ENCODE measurements at places on chromosomes 2 and 18.

DNA sequence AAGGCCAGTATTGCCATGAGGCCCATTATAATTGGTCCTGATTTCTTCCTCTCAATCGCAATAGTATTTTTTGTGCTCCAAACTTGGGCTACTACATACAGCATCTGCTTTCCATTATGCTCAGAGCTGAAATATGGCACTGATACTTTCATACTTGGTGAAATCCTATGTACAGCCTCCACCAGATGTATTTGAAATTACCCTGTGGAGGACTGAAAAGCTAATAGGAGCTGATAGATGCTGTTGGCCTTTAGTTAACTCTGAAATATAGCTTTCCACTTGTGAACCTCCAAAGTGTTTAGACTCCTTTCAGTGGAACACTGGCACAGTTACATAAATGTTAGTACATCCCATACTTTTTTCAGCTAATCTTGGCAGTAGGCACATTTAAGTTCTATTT is 205.7 kb downstream of the NEDD4L start:
- no peak for DNase-seq

- DNase-seq = no peak
Measured at GRCh38 chr18:31590570-31590969, 1.1 kb upstream of the TTR start.

GRCh38 chr2:132797556-132797955 is 127.6 kb upstream of the LYPD1 start:
- DNase-seq = no peak

DNA sequence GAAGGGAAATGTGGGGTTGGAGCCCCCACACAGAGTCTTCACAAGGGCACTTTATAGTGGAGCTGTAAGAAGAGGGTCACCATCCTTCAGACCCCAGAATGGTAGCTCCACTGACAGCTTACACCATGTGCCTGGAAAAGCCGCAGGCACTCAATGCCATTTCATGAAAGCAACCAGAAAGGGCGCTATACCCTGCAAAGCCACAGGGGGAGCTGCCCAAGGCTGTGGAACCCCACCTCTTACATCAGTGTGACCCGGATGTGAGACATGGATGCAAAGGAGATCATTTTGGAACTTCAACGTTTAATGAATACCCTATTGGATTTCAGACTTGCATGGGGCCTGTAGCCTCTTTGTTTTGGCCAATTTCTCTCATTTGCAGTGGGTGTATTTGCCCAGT is 694.7 kb downstream of the CBLN2 start:
- no peak for DNase-seq

GRCh38 chr2:102186791-102187495 is at the start of gene IL1RL2:
IL1RL2 (plus strand) TSS chr2:102187023; CDS start chr2:102187868, 845 bp downstream.
- no peak for DNase-seq

DNA sequence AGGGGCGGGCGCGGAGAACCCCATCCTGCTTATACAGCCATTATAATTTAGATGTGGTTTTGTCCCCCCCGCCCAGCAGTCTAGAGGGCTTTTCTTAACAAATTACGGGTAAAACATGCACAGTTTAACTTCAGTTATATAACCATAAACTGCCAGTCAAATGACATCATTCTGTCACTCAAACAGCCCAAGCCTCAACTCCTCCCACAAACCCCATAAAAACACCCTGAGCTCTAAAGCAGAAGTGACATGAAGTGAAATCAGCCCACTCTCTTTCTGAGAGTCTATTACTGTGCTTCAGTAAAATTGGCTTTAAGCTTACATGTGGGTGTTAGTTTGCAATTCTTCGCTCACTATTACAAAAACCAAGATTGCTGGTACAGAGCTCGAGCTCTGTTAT is 705.1 kb upstream of the GCFC2 start:
- DNase-seq = no peak

DNA sequence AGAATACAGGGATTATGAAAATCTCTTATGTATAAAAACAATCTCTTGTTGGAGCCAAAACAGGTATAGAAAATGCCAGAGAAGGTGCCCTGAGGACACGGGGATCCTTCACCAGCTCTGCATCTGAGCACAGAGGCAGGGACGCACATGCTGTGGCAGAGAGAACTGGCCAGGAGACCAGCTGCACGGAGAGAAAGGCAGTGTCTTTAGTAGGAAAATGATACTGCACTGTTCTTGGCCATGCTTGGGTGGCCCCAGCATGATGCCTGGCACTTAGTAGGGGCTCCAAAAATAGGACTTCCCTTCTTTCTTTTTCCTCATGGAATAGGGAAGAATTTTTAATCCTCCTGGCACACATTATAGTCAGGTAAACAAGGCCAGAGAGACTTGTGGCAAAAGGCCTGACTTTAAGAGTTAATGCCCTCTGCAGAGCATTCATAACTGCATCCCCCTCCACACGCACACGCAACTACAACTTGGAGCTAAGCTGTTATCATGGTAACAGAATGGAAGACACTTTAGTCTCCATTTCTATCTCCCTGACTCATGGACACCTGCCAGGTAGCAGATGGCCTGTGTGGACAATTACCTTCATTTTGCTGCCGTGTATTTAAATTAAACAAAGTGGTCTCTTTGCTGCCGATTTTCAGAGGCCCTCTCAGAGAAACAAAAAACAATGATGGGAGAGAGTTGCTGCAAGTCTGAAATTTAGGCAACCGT is 59.7 kb upstream of the DNMT3A start:
- peak; percentile 89 for DNase-seq

DNA sequence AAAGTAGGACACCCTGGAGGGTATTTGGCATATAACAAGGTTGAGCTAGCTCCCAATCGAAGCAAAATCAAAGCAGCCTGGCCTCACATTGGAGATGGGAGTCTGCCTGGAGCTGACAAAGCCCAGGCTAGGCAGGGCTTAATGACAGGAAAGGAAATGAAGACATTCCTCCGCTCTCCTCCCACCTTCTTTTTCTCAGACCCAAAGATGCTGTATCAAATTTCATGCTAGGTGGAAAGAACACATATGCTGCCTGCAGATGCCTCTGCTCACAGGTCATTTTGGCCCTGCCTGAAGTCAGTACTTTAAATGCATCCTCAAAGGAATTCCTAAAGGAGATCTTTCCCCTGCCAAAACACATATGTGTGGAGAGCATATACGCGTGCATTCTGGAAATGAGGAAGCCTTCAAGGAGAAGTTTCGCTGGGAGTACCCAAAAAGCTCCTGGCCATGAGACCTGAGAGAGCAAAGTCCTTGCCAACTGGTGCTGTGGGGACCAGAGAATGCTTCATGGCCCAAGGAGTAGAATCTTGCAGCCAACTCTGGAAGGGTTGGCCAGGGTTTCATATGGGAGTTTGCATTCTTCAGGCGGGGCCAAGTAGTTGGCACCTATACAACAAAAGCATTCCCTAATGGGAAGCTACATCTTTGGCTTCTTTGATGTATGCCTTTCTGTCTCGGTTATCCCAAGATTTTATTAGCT is 88.0 kb downstream of the AQP4 start:
- no peak for DNase-seq

DNA sequence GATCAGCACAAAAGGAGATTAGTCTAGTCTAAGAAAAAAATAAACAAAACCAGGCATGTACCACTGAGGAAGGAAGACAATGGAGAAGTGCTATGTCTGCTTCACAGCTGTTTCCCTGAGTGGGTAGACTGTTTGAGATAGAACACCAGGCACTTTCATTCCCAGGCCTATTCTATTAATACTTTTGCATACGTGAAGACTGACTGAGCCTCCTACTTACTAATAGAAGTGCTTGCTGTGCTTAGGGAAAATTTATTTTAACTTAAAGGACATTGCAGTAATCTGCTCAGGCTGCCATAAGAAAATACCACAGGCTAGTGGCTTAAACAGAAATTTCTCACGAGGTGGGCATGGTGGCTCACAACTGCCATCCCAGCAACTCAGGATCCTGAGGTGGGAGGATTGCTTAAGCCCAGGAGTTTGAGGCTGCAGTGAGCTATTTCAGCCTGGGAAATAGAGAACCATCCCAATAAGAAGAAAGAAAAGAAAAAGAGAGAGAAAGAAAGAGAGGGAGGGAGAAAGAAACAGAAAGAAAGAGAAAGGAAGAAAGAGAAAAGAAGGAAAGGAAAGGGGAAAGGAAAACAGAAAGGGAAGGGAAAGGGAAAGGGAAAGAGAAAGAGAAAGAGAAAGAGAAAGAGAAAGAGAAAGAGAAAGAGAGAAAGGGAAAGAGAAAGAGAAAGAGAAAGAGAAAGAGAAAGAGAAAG is 33.0 kb downstream of the CMPK2 start:
- no peak for DNase-seq

GRCh38 chr18:3973191-3973850 is 481.8 kb downstream of the DLGAP1 start:
- no peak for DNase-seq

- no peak for DNase-seq
Measured at GRCh38 chr2:152049541-152049940, 49.3 kb downstream of the CACNB4 start.

DNA sequence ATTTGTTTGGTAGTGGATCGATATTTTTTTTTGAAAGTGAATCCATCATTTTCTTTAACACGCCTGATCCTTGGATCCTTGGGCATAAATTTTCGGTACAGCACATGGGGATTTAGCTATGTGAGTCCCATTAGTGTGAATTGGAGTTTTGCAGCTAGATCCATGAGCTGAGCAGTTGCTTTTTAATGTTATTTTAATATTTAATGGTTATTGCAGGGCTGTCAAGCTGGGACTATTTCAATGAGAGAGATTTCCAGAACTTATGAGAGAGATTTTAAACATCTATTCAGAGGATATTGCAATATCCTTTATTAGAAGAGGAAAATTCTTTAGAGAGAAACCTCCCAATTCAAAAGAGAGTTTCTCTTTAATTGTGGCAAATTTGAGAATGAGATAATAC is 35.6 kb upstream of the TCF4 start:
- DNase-seq = no peak

DNA sequence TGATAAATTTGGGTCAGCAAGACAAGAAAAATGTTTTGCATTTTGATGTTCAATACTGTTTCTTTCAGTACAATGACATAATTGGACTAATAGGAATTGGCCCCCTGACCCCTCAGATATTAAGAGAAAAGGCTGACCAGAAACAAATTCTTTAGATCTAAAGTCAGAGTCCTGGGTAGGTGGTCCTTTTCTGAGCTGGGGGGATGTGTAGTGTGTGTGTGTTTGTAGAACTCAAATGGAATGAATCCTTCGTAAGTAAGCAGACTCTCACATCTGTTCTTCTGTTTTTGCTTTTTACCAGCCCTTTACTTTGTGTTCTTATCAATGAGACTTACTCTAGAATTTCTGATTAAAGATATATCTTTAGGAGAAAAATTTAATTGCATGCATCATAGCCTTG is 327.7 kb downstream of the TGIF1 start:
- DNase-seq = no peak

DNA sequence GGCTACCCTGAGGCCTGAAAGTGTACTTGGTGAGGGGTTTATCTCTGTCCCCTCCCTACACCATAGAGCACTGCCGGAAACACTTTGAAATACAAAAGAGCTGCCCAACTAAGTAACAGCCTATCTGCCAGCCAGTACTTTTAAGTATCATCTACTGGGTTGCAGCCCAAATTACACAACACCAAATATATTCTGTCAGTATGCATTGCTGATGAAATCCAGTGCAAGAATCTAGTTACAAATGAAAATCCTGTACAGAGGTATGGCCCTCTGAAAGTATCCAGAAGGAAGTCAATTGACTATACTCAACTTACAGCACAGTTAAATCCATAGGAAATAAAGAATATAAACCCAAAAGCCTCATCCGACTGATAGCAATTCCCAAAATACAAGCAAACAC is 280.8 kb downstream of the CCDC85A start:
- DNase-seq = no peak

- no peak for DNase-seq
Measured at GRCh38 chr2:174535083-174535482, 48.3 kb upstream of the GPR155 start.

- DNase-seq = peak; percentile 18
Measured at GRCh38 chr2:124804014-124804940, 779.2 kb downstream of the CNTNAP5 start.

DNA sequence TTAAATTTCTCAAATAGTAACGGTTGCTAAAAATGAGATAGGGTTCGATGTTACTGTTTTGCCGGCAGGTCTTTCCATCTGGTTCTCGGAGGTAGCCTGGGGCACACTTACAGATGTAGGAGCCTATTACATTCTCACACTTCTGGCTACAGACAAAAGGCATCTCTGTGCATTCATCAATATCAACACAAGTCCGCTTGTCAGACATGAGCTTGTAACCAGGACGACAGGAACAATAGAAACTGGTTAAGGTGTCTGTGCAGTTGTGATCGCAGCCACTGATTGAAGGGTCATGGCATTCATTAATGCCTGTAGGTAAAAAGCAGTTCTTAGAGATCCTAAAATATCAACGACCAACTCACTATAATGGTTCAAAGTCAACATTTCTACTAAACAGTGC is 116.3 kb downstream of the DHRS9 start:
- peak; percentile 13 for DNase-seq

GRCh38 chr2:191362841-191363240 is 117.6 kb downstream of the MYO1B start:
- no peak for DNase-seq

GRCh38 chr2:65075605-65076344 is 19.6 kb downstream of the CEP68 start:
- no peak for DNase-seq

DNA sequence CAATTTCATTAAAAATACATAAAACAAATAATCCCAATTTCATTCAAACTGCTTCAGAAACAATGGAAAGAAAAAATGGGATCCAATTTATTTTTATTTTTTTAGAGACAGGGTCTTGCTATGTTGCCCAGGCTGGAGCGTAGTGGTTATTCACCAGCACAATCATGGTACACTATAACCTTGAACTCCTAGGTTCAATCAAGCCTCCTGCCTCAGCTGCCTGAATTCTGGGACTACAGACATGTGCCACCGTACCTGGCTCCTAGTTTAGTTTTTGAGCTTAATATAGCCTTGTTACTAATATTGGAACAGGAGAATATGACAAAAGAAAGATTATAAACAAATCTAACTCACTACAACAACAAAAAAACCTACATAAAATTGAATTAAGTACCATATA is 34.2 kb downstream of the SAP130 start:
- DNase-seq = no peak

- DNase-seq = peak; percentile 88
Measured at GRCh38 chr18:63207143-63207790, 112.3 kb downstream of the BCL2 start.

GRCh38 chr2:218369330-218369729 is 12.7 kb downstream of the CATIP start:
- peak; percentile 18 for DNase-seq

GRCh38 chr2:118061135-118061955 is 26.9 kb upstream of the INSIG2 start:
- DNase-seq = no peak

DNA sequence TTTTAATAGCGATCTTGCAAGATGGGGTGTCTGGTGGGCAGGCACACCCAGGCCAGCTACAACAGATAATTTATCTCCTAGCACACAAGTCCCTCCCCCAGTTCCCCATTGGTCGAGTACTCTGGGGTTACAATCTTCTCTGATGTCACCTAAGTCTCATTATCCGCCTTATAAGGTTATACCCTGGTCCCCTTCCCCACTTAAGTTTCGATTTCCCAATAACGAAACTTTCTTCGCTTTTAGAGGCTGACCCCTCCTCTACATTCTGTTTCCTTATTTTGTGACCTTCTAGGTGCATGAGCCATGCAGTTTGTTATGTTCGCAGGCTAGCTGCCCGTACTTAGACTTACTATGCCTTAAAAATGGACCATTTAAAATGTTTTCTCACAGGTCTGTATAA is 180.1 kb downstream of the CAPN13 start:
- no peak for DNase-seq

Measured in NCI-H748 treated with DMSO at 0.1 percent for 48 hours (cell line).